ENCODE measurements at places on chromosomes 1 and 21.

DNA sequence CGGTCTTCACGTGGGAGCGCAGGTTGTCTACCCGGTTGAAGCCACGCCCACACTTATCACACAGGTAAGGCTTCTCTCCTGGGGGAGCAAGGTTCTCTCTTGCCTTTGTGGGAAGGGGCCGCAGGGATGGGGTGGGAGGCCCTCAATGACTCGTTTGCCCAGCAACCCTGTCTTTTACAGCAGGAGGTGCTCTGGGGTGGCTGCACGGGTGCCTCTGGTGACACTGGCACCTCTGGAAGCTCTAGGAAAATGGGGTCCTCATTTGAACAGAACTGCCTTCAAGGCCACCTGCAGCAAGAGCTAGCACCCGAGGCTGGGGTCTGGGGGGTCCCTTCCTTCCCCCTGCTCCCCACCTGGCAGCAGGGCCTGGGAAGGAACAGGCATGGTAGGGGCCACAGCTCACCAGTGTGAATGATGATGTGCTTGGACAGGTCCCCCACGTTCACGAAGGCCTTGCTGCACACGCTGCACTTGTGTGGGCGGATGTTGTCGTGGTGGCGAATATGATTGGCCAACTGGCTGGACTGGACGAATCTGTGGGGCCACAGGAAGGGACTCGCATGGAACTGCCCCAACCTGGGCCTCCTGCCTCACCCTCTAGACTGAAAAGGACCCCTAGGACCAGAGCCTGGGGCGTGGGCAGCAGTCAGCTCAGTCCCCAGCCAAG lies 33.1 kb downstream of the ZBTB17 start:
- DNase-seq = no peak

- DNase-seq = no peak
Observed at GRCh38 chr1:91928026-91928425, 21.2 kb upstream of the BRDT start.

GRCh38 chr1:200354243-200354642 lies 55.6 kb downstream of the ZNF281 start:
- no peak for DNase-seq

GRCh38 chr1:20867062-20867461 lies 80.0 kb upstream of the HP1BP3 start:
- DNase-seq = no peak

DNA sequence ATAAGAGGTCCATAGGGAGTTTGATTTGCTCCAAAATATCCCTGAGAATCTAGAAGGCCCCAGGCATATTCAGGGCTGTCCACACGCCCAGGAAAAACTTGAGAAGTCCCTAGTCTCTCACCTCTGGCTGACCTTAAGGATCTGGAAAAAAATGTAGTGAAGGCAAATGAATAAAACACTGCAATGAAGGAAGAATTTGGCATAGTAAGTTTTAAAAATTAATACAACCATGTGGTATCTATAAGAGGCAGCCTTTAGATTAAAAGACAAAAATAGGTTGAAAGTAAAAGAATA lies 91.3 kb downstream of the COLGALT2 start:
- no peak for DNase-seq

- DNase-seq = no peak
Observed at GRCh38 chr1:96804648-96805047, 83.1 kb downstream of the PTBP2 start.

- DNase-seq = no peak
Observed at GRCh38 chr1:2229037-2229864, 1.1 kb downstream of the SKI start.

- DNase-seq = no peak
Observed at GRCh38 chr1:37038227-37039093, 4.1 kb upstream of the GRIK3 start.

DNA sequence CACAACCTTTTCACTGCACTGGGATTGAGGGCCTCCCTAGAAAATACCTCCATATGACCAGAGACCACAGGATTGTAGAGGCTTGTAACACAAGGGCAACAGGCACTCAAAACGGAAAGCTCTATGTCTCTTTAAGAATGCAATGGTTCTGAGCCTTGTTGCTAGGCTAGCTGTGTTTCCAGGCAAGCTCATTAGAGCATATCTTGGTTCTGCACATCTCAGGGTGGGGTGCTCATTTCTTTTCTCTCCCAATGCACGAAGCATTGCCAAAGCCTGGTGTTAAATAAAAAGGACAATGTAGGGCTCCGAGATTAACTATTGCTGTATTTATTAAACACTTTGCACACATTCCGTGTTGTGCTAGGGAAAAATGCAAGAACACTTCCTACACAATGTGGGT lies 315.9 kb downstream of the PRDM2 start:
- DNase-seq = no peak

DNA sequence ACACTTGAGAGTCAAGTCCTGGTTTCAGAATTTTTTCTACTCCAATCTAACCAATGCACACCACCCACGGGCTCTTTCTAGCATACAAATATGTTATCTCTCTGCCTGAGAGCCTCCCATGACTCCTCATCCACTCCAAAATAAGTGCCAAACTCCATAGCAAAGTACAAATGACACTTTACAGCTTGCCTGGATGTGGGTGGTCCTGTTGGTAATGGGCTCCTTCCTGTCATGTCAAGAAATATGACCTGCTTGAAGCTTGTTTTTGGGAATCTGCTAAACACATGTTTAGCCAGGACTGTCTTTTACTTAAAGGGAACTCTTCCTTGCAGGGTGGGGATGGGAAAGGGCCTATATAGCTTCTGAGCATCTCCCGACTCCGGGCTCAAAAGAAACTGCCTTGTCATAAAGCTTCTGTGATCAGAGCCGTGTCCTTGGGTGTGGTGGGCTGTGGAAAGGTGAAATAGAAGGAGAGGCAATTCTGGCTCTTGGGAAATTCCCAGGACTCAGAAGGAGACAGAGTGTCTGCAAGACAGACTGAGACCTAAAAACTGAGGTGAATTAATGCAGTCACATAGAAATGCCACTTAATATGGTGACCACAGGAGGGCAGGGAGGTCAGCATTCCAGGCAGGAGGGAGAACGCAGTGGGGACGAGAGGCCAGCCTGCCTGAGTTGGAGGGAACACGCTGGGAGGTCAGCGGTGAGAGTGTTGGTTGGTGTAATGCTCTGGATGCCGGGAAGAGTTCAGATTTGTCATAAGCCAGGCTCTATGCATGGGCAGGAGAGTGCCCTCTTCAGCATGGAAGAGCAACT lies 6.1 kb upstream of the IGFN1 start:
- DNase-seq = no peak
